ENCODE measurements at places on chromosomes 16 and 17.

DNA sequence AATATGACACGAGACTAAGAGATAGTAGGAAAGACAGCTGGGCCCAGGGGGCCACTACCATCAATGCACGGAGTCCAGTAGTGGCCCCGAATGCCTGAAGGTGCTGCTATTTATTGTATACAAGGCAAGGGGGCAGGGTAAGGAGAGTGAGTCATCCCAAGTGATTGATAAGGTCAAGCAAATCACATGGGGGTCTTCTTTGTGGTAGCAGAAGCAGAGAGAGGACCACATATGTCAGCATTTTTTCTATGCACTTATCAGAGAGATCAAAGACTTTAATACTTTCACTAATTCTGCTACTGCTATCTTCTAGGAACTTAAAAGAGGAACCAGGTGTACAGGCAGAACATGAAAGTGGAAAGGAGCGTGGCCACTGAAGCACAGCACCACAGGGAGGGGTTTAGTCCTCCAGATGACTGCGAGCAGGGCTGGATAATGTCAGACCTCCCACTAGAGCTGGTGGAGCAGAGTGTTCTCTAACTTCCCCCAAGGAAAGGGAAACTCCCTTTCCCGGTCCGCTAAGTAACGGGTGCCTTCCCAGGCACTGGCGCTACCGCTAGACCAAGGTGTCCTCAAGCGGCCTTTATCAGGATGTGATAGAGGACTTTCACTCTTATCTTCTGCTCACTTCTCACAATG, 26.4 kb upstream of the ARL4D start:
- no peak for DNase-seq

DNA sequence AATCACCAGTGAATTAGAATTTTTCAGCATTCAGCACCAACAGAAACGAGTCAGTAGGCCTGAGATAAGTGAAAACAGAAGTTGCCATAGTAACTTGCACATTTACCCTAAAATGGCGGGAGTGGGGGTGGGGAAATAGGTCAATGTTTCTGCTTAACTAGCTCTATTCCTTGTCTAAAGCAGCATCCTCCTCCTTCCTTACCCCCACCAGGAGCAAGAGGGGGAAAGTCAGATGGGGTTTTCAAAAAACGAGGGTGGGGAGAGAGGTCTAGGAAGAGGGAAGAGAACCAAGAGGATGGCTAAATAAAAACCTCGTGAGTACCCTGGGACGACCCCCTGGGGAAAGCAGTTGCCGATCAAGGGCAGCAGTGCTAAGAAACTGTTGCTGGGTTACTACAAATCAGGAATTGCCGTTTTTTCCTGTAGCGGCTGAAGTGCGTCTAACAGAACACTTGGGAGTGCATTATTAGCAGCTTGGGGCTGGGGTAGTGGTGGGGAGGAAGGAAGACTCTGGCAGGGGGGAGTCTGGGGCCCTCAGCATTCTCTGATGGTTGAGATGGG, 34.4 kb upstream of the MNT start:
- no peak for DNase-seq

DNA sequence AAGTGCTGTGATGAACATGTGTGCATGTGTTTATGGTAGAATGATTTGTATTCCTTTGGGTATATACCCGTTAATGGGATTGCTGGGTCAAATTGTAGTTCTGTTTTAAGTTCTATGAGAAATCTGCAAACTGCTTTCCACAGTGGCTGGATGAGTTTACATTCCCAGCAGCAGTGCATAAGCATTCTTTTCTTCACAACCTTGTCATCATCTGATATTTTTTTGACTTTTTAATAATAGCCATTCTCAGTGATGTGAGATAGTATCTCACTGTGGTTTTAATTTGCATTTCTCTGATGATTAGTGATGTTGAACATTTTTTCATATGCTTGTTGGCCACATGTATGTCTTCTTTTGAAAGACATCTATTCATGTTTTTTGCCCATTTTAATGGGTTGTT, 18.5 kb downstream of the CCL8 start:
- no peak for DNase-seq

DNA sequence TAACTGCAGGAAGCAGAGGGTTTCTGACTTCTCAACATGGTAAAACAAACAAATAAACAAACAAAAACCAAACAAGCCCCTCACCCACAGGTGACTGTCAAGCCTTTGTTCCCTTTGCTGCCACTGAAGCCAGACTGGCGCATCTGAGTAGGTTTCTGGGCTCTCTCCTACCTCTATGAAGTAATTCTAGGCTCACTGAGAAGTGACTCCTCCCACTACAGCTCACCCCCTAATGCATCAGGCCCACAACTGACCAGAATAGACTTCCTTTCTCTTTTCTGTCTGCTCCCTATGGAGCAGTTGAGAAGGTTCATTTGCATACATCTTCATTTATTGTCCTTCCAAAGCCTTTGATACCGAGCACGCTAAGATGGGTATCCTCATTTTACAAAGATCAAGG, 77.0 kb upstream of the CCL2 start:
- DNase-seq = no peak

- DNase-seq = no peak
Measured at GRCh38 chr17:82977606-82978005, 101.8 kb upstream of the METRNL start.

DNA sequence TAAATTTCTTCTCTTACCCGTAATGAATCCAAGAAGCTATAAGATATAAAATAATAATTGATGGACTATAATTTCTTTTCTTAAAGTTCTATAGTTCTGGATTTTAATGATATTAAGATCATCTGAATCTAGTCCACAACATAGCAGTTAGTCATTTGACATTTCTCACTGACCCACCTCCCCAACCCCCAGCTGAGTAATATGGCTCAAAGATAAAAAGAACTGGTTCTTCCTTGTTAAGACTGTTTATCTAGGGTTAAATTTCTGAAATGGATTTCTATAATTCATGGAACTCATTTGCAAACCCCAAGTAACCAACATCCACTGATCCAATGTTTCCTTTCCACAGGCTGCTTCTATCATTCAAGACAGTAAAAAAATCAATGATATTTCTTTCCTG, 133.9 kb upstream of the SOX9 start:
- no peak for DNase-seq

GRCh38 chr16:4968879-4969483, 10.9 kb downstream of the SEC14L5 start:
- no peak for DNase-seq

DNA sequence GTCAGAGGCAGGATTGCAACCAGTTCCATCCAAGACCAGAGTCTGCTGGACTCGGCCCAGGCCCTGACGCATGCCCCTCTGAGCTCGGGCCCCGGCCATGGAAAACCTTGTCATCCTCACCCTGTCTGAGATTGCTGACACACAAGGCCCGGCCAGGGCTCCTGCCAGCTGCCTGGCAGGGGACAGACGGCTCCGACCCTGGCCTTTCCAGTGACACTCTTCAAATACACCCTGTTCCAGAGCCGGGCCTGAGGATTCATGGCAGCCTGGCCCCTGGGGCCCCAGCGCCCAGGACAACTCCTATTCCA, 3.2 kb upstream of the PABPN1L start:
- no peak for DNase-seq
